ENCODE measurements at places on chromosomes 5 and 9.
A peak's percentile ranks its signal among the peaks of the same experiment; 100 is the strongest.

- DNase-seq: no peak
Measured at GRCh38 chr9:87370049-87370685, 127.5 kb upstream of the DAPK1 start.

DNA sequence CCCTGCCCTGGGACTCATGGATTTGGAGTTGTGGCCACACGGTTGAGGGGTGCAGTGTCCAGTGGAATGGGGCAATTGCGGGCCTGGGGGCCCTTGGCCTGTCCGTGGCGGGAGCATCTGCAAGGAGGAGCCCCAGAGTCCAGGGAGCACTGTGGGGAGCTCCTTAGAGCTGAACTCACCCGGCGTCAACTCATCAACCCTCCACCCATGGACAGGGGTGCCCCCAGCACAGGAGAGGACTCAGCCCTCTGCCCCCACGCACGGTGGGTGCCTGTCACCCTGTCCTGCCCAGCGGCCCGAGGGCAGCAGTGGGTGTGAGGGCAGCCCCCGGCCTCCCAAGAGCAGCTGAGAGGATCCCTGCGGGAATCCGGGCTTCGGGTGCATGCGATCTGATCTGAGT is 550 bp upstream of the SLC6A18 start:
- no peak for DNase-seq

GRCh38 chr9:88435336-88435735 is 47.1 kb downstream of the SPIN1 start:
- no peak for DNase-seq

DNA sequence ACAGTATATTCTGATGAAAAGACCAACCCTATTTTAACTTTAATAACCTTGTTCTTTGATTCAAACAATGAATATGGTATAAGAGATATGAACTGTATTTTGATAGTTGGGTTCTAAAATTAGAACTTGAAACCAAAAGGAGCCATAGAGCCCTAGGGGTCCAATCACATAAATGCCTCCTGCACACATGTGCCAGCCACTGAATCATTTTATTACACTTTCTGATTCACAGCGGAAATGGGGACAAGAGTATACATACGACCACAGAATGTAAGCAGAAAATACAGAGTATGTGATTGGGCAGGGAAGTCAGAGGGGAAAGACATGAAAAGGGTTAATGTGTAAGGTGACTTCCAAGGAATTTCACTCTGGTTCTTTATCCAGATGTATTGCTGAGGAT is 1000.2 kb downstream of the NR2F1-AS1 start:
- DNase-seq: no peak

DNA sequence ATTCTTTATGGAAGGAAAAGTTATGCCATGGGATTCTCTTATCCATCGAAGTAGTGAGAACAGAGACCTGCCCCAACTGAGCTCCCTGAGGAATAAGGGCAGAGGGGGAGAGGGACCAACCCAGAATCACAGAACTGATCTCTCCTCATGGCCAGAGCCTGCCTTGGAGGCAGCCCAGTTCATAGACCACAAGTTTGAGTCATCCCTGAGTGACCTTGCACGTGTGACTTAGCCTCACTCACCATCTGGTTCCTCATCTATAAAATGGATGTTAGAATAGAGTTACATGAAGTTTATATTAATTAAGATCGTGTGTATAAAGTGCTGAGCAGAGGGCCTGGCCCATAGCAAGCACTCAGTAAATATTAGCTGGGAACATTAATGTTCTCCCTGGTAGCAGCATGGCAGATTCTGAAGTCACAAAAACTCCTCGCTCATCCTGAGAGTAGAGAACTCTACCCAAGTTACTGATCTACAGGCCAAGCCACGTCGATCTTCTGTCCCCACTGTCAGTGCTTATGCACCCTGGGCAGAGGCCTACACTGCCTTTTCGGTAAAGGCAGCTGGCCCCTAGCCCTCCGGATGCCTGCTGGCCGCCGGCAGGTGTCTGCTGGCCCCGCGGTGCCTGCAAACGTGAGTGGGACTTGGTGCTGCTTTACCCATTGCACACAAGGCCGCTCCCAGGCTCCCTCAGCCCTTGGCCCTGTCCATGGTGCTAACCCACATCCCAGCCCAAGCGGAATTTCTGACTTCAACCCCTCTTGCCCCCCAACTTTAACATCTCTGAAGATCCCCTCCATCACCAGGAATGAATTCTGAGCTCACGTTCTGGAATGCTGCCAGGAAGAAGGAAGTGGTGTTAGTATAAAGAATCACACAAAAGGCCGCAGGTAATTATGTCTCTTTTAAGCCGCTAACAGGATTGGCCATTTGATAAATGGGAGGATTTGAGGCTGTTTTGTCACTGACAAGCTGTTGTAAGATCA is 61.1 kb upstream of the ARAP3 start:
- DNase-seq: no peak

DNA sequence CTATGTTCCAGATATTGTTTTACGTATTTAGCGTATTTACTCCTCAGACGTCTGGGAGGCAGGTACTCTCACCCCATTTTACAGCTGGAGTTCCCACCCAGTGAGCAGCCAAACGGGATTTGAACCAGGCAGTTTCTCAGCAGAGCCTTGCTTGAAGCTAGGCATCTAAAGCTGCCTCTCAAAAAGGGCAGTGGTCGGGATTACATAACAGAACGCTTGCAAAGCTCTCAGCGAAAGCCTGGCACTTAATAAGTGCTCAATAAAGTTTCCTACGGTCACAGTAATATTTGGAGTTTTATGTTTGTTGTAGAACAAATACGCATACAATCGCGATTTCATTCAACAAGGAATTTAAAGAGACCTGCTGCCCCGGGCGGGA is 286 bp upstream of the BSPRY start:
- DNase-seq: no peak

DNA sequence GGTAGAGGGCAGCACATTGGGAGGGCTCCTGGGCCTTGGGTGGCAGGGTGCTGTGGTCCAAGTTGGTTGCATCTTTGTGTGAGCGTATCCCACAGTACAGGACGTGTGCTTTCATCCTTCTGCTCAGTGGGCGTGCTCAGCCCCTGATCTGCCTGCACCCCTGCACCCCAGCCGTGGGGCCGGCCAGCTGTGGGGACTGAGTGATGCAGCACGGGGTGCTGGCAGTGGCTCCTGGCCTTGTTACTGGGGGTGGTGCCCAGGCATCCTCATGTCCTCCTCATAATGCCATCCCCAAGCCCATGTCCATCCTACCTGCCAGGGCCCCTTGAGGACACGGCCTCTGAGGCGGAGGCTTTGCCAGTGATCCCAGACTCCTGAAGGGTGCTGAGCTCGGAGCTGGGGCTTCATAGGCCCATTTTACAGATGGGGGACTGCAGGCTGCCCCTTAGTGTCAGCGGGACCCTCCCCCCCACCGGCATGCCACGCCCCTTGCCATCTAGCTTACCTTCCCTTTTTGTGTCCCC is 100.7 kb downstream of the PHF2 start:
- DNase-seq: no peak

- no peak for DNase-seq
Measured at GRCh38 chr9:75889577-75889976, 896 bp upstream of the PCSK5 start.

- no peak for DNase-seq
Measured at GRCh38 chr9:68627594-68627993, 77.4 kb upstream of the PIP5K1B start.

- no peak for DNase-seq
Measured at GRCh38 chr9:114500697-114501292, 4.5 kb downstream of the WHRN start.

DNA sequence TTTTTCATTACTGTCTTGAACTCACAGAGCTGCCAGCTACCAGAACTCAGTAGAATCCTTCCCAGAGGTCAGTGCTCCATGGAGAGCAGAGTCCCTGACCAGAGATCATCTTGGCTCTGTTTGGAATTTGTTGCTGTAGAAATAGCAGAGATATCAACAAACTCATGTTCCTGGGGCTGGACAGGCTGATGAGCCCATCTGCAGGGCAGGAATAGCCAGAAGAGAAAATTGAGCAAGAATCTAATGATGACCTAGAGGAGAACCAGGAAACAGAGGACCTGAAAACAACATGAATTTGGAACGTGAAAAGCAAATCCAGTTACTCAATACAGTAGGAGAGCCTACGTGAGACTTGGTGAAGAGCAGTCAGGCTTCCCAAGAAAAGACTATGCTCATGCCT is 437.8 kb downstream of the PLK2 start:
- DNase-seq: no peak

DNA sequence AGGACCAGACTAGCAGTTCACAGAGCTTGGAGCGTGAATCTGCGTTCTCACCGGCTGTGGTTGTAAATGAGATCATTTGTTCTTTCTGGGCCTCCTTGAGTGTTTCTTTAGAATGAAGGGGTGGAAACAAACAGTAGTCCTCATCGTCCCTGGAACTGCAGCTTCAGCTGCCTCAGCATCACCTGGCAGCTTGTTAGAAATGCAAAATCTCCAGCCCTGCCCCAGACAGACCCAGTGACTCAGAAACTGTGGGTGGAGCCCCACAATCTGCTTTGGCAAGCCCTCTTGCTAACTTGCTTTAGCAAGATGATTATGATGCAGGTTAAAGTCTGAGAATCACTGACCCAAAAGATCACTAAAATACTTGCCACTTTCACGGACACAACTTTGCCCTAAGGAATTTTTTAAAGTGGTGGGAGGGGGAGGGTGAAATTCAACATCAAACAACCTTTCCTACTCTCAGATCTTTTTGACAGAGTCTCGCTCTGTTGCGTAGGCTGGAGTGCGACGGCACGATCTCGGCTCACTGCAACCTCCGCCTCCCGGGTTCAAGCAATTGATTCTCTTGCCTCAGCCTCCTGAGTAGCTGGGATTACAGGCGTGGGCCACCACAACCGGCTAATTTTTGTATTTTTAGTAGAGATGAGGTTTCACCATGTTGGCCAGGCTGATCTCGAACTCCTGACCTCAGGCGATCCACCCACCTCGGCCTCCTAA is 86.0 kb downstream of the BRINP1 start:
- DNase-seq: no peak

DNA sequence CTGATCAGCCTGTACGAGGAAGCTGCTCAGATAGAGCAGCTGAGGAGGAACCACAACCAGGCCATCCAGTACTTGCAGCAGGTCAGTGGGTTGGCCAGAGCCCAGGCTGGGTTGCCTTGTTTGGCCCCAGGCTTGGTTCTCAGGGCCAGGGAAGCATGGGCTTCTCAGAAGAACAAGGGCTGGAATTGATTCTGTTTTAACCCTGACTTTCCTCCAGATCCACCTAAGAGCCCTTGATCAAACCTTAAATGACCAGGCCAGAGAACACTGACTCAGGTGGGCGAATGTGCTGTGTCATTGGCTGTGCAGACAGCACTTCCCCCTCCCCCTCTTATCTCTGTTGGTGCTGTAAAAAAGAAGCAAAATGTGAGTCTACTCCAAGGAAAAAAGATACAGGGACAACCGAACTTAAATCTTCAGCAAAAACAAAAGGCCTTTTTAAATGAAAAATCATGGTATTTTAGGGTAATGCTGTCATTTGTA is 28.1 kb downstream of the TTC23L start:
- no peak for DNase-seq

- DNase-seq: no peak
Measured at GRCh38 chr9:97512966-97513560, 11.6 kb downstream of the TMOD1 start.

GRCh38 chr5:99349787-99350186 is 421.0 kb upstream of the CHD1 start:
- no peak for DNase-seq

DNA sequence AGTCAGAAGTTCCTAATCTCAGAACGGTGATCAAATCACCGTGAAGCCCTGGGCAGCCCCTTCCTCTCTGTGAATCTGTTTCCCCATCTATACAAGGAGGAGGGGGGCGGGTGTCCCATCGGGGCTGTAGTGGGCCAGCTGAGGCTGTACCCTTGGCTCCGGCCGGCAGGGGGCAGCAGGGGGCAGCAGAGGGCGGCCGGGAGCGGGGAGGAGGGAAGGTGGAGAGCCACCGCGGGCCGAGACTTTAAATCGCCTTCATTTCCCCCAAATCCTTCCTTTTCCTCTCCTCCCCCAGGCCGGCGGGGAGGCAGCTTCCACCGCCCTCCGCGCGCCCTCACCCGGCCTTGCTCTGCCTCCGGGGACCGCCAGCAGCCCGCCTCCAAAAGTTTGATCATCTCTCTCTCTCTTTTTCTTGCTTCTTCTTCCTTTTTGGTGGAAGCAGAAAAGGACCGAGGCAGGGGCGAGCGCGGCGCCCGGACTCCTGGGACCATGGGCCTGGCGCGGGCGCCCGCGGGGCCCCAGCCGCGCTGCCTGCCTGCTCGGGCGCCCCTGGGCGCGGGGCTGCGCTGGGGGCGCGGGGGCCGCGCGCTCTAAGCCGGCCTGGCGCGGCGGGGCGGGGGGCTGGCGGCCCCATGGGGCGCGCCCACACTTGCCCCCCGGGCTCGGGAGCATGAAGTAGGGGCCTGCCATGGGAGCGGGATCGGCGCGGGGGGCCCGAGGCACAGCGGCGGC is at the start of gene COL27A1:
COL27A1 (plus strand) TSS at position 275 of the 732 bp plus-strand sequence; CDS start at position 689, 414 bp downstream.
- DNase-seq: peak; percentile 73

GRCh38 chr5:136309932-136310598 is 55.3 kb downstream of the TRPC7 start:
- no peak for DNase-seq

- no peak for DNase-seq
Measured at GRCh38 chr9:100473276-100474081, 530 bp downstream of the TMEFF1 start.

DNA sequence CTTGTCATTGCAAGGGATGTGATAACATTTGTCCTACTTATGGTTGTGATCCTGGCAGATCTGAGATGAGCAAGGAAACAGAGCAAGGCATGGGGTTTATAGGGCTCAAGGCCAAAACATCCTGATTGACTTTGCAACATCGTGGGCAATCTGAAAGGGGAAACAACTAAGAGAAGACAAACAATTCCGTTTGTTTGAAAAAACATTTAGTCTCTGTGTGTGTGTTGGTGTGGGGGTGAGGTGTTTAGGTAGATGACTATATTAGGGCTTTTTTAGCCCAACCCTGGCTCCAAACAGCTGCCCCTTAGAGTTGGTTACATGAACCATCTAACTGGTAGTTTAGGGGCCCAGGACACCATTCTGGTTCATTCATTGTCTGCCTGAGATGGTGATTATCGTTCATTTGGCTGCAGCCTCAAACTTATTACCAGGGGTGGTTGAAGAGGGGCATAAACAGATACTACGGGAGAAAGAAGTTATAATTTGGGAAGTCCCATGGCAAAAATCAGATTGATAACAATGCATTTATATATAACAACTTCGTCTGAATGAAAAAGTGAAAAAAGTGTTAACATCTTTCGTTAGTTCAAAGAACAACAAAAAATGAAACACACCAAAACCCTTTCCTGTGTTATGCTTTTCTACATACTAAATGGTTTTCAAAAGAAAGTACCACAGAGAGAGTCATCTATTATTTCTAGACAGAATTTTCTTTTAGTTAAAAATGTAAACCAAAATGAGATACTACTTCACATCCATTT is 5.7 kb downstream of the FYB1 start:
- DNase-seq: no peak

DNA sequence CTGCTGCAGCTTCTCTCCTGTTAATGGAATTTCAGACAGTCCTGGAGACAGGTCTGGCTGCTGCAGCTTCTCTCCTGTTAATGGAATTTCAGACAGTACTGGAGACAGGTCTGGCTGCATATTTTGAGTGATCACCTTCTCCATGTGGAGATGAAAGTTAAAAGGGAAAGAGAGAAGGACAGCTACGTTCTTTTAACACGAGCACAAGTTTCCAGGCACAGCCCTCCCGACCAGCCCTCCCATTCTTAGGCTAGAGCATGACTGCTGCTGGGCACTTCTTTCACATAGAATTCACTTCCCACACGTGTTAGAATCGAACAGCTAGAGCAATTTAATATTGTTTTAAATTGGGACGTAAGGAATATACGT is 133.3 kb upstream of the DMRT1 start:
- DNase-seq: no peak

- no peak for DNase-seq
Measured at GRCh38 chr5:164784230-164784629, 1278.8 kb downstream of the MAT2B start.

- no peak for DNase-seq
Measured at GRCh38 chr9:121154782-121155181, 46.9 kb downstream of the RAB14 start.
